ENCODE measurements at places on chromosomes 6 and 20.

DNA sequence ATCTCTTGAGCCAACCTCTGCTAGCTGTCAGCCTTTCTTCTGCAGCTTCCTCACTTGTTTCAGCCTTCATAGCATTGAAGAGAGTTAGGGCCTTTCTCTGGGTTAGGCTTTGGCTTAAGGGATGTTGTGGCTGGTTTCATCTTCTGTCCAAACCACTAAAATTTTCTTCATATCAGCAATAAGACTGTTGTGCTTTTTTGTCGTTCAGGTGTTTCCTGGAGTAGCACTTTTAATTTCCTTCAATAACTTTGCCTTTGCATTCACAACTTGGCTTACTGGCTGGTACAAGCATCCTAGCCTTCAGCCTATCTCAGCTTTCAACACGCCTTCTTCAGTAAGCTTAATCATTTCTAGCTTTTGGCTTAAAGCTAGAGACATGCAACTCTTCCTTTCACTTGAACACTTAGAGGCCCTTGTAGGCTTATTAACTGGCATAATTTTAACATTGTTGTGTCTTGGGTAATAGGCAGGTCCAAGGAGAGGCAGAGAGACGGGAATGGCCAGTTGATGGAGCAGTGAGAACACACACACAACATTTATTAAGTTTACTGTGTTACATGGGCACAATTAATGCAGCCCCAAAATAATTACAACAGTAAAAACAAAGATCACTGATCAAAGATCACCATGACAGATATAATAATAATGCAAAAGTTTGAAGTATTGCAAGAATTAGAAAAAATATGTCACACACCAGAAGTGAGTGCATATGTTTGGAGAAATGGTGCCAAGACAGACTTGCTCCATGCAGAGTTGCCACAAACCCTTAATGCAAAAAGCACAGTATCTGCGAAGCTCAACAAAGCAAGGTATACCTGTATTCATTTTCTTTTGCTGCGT is 98.6 kb downstream of the HIVEP1 start:
- DNase-seq: no peak

DNA sequence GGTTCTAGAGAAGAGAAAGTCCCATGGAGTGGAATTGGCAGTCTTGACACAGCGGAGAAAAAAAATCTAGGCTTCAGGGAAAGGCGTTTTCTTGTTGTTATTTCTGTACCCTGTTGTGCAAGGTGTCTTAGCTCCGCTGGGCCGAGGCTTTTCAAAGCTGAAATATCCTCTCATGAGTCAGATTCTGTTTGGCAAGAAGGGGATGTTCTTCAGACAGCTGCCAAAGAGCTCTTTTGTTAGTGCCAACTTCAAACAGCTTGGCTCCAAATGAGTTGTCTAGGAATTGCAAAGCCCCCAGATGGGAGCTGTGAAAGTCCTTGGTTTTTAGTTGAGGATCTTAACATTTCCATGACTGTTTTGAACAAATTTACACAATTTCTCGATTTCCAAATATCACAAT is 45.6 kb downstream of the LRRN4 start:
- DNase-seq: no peak

GRCh38 chr20:9807136-9807535 is 31.7 kb downstream of the PAK5 start:
- DNase-seq: no peak

- DNase-seq: no peak
Measured at GRCh38 chr6:137498481-137499190, 4.4 kb upstream of the OLIG3 start.

Measured in stimulated activated CD8-positive, alpha-beta memory T cell treated with anti-CD3 and anti-CD28 coated beads, Interleukin-15, amount 100 ng/mL, for 48 hours (primary cell).